ENCODE measurements at places on chromosomes 13 and 19.

GRCh38 chr19:48756686-48757085 is 1.4 kb downstream of the FGF21 start:
- DNase-seq: no peak

DNA sequence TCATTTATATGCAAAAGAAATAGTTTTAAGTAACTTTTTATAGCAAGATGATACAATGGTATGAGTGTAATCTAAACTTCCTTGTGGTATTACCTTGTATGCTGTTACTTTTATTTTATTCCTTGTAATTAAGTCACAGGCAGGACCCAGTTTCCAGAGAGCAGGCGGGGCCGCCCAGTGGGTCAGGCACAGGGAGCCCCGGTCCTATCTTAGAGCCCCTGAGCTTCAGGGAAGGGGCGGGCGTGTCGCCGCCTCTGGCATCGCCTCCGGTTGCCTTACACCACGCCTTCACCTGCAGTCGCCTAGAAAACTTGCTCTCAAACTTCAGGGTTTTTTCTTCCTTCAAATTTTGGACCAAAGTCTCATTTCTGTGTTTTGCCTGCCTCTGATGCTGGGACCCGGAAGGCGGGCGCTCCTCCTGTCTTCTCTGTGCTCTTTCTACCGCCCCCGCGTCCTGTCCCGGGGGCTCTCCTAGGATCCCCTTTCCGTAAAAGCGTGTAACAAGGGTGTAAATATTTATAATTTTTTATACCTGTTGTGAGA is 10.2 kb downstream of the PLPPR3 start:
- no peak for DNase-seq

DNA sequence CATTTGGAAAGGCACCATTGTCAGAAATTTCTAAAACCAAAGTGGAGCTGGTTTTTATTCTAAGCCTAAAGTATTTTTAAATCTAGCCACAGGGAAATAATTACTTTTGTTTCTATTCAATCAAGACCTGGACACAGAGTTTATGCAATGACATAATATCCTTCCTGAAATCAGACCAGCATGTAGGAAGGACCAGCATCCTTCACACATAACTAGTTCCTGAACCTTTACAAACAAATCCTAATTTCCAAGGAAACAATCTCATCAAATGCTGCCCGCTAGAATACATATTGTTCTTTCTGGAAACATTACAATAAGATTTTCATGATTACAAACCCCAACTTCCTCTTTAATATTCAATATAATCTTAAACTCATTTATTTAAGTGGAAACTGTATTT is 1.5 kb downstream of the STARD13 start:
- DNase-seq: no peak

DNA sequence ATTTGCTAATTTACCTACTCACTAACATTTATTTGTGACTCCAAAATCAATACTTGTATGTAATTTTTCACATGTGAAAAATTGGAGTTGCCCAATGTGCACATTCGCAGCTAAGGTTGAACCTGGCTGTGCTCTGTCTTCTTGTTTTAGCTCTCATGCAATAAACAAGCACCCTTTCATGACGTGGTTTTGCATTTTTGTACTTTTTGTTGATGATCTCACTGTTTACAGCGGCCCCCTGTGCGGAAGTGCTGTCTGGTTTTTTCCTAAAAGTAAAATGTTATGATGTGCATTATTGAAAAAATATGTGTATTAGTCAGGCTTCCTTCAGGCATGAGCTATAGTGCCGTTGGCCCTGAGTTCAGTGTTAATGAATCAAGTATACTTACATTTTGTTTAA is 18.1 kb downstream of the DGKH start:
- no peak for DNase-seq

DNA sequence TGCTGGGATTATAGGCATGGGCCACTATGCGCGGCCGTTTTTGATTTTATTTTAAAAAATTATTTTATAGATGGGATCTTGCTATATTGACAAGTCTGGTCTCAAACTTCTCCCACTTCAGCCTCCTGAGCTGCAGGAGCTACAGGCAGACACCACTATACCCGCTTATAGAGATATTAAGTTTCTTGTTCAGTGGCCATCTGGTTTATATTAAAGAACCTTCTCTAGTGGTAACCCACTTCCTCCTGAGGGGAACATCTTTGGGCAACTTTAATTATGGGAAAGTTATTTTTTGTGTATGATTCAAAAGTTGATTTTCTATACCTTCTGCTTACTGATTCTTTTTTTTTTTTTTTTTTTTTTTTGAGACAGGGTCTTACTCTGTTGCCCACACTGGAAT is 172.7 kb downstream of the KLF5 start:
- DNase-seq: no peak

DNA sequence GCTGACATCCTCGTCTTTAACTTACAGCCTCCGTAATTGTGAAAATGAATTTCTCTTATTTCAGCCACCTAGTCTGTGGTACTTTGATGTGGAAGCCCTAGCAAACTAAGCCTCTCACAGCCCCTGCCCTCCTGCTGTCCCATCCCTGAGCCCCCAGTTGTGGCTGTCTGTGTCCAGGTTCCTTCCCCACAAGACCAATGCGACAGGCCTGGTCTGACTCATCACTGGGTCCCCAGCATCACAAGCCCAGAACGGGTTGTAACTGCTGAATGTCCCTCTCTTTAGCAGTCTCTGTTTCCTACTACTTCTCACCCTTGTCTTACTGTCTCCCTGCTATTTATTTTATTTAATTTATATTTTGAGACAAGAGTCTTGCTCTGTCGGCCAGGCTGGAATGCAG is 5.7 kb downstream of the POU2F2 start:
- no peak for DNase-seq

- no peak for DNase-seq
These were observed 128.8 kb downstream of the ATP11A start for GRCh38 chr13:112818698-112819045.

DNA sequence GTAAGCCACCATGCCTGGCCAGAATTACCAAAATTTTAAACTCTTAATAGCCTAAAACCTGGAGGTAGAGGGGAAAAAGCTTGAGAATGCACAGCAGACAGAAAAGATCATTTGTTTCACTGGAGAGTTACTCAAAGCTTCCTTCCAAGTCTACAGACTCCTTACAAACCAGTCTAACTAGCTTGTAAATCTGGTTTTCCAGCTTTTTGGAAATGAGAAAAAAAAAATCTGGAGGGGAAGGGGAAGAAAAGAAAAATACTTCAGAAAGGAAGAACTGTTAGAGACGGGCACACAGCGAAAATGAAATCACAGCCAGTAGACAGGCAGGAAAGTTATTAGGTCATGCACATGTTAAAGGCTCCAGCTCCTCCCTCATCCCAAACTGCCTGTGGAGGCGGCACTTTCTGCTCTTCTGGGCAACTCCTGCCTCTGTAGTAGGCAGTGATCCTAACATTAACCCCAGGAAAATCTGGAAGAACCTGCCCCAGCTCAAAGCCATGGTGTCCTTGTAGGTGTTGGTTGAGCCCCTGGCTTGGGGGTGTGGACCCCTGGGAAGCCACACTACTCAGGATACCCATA is 17.3 kb downstream of the PARP4 start:
- no peak for DNase-seq

GRCh38 chr13:108070491-108070890 is 144.8 kb downstream of the LIG4 start:
- DNase-seq: no peak

GRCh38 chr19:54173951-54174834 is 1.2 kb upstream of the TMC4 start:
- no peak for DNase-seq

DNA sequence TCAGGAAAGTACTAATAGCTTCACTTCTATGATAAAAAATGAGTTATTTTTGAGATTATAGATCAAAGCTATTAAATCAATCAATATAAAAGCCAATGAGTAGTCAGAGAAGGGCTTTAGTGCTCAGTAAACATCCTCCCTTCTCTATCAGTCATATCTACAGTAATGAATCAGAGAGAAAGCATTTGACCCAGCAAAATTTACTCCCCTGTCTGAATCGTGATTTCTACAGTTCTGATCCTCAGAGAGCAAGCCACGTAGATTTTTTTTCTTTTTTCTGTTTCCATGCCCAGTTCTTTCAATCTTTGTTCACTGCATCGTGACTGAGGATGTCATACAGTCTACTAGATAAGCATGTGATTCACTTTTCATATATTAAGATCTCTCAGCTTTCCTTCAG is 16.2 kb upstream of the MBNL2 start:
- DNase-seq: no peak

GRCh38 chr13:51731759-51732158 is 72.2 kb downstream of the DHRS12 start:
- DNase-seq: no peak

DNA sequence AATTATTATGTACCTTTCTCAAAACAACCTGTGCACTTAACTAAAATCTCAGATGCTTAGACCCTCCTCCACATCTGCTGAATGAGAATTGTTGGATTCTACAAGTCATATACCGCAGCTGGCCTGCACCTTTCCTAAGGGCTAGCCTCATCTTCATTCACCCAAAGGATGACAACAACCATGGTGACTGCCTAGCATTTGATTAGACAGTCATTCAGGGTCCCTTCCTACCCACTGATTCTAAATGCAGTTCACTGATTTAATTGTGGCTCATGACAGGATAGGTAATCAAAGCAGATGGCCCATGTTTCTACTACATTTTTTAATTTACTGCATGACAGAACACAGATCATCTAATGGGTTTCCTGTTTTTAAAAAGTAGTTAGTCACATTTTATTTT is 551.9 kb upstream of the SLC10A2 start:
- DNase-seq: no peak

DNA sequence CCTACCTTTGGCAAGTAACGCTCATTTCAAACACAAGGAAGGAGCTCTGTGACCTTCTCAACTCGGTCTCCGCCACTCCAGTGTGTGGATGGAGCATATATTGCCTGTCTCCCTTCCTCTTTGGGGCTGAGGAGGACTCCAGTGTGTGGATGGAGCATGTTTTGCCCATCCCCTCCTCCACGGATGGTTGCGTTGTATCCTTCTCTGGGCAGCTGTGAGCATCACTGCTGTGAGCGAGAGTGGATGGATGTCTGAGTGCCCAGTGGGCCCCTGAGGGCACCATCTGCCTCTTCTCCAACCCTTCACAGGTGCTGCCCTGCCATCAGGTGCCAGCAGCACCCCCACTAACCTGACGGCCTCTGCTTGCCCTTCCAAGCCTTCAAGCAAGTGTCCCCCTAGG is 186.2 kb downstream of the TEX29 start:
- DNase-seq: no peak

GRCh38 chr19:55081770-55082019 is 6.0 kb downstream of the EPS8L1 start:
- DNase-seq: no peak

- no peak for DNase-seq
These were observed 670 bp upstream of the CHAF1A start for GRCh38 chr19:4401769-4402170.

- DNase-seq: no peak
These were observed 460 bp downstream of the KMT5C start for GRCh38 chr19:55339889-55340783.

DNA sequence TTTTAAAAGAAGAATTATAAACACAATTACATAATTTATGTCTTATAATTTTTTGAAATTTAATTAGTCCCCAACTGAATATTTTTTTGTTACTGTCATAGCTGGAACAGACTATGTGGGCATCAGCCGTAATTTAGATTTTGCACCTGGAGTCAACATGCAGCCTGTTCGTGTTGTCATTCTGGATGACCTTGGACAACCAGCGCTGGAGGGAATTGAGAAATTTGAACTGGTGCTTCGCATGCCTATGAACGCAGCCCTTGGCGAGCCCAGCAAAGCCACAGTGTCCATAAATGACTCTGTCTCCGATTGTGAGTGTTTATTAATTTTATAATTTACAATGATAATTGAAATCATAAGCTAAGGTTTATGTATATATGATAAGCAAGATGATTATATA is 142.3 kb downstream of the STOML3 start:
- no peak for DNase-seq

DNA sequence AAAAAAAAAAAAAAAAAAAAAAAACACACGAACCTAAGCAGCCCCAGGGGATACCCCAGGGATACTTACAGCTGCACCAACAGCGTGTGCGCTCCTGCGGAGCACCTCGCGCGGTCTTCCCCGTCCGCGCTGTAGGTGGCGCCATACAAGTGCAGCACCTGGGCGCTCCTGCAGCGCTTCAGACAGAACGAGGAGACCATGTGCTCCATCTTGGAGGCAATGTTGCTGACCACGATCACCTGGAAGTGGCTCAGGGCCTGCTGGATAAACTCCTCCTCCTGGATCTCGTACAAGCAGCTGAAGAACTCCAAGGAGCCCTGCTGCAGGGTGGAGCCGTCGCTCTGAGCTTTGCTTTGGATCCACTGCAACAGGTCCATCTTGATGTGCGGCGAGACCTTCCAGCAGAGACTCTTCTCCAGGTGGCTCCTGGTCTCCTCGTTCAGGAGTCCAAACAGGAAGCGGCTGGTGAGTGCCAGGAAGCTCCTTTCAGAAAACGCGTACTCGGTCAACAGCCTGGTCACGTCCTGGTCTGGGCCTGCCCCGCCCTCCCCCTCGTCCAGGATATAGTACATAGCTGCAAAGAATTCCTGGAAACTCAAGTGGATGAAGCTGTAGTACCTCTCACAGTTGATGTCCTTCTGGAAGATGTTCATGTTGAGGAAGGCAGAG is 14.5 kb downstream of the NLRP12 start:
- no peak for DNase-seq

DNA sequence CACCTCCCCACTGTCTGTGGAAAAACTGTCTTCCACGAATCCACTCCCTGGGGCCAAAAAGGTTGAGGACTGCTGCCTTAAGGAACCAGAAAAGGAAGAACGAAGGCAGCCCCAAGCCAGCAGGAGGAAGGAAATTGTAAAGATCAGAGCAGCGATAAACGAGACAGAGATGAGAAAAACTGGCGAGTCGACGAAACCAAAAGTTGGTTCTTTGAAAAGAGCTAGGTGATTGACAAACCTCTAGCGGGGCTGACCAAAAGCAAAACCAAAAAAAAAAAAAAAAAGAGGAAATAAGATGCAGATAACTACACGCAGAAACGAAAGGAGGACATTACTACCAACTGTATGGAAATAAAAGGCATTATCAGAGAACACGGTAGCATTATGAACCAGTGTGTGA is 76.9 kb downstream of the GADD45B start:
- no peak for DNase-seq

DNA sequence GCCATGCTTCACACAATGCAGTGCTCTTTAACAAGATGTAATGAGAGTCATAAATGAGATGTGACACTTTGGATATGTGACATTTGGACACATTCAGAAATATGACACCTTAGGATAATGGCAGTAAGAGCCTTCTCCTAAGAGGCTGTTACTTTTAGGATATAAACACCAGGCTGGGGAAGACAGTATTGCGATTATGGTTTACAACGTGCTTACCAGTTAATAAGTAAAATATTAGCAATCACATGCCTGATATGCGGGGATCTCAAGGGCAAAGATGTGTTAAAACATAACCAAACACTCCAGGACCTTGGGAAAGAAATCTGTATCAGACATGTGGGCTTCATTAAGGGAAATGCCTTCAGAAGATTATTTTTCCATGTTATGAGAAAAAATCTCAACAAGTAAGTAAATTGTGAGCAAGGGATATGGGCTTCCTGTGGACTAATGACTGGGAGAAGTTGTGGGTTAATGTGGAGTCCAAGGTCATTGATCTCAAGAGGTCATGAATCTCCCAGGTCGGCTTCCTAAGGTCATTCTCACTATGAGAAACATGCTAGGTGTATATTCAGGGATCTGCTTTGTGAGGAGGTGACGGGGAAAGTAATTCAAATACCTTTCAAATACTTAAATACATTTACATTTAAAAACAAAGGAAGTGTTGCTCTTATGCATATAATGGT is 105.3 kb downstream of the STARD13 start:
- DNase-seq: no peak

- DNase-seq: no peak
These were observed 24.6 kb downstream of the ZNF562 start for GRCh38 chr19:9650345-9650744.
